Endodermal cell (in vitro differentiated cells): ENCODE measurements at places on chromosomes 1 and 21. TPM values are rescaled to one million over a fixed set of nuclear protein-coding genes. Genes with fewer than 3 reads are reported as not detected.

DNA sequence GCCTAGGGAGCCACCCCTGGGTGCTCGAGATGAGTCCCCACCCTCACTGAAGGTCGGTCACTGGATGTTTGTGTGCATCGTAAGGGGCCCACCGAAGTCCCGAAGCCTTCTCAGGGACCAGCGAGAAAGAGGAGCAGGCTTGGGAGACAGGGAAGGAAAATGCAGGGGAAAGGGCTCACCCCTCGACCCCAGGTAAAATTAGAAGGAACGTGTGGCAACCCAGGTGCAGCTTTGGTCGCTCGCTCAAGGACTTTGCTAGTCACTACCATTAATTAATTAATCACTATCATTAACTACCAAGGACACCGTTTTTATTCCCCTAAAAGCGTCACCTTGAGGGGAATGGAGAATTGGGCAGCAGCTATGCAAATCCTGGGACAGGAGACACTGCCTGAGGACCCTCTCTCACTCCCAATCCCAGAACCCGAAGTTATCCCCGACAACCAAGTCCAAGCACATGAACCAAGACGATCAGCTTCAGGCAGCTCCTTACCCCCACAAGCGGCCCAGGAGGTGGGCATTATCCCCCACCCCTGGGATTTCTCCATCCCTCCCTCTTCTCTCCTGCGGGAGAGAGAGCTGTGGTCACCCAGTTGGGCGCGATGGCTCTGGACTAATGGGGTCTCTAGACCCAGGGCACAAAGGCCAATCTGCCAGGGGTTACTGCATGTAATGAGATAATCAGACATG, 4.2 kb upstream of the SIM2 start:
- DNase-seq: no peak

GRCh38 chr1:230268371-230269170, 157.6 kb downstream of the PGBD5 start:
- peak; percentile 80 for DNase-seq

MTX1 gene
- 57.6 to 67.9 TPM (median 63.2 TPM) in 3 replicates for total RNA-seq

PADI2 gene
- total RNA-seq: 2.7 to 4.6 TPM (median 2.8 TPM) in 3 replicates
